ENCODE measurements at places on chromosomes 1 and 21.

DNA sequence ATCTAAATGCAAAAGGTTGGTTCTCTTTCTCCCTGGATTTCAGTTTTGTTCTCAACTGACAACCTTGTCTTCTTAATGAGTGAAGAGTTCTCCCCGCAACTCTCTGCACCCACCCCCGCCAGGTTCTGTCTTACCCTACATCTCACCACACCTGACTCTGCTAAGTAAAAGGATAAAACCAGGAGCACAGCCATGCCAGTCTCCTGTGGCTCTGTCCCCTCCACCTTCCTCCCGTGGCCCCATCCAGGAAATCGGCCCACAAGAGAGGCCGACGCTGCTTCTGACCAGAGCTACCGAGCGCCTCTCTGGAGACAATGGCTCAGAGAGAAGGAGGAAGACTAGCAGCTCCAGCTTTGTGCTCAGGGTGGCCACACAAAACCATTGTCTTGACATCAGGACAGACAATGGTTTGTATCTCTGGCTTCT lies 72.2 kb downstream of the PLEKHA6 start:
- no peak for DNase-seq

- no peak for DNase-seq
Measured at GRCh38 chr21:25186273-25186672, 421.0 kb downstream of the MRPL39 start.

DNA sequence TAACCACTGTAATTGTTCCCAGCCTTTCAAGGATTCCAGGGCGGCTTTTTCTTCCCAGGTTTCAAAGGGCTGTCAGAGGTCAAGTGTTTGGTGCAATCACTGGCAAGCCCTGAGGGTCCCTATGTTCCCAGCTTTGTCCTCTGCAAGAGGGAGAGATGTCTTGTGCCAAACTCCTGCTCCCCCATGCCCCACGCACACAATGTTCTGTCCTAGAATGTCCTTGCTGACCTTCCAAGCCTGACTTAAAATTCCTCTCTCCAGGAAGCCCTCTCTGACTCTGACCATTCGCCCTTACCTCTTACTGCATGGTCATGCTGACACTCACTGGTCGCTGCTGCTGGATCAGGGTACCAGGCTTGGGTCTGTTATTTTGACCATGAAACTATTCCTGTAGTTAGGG lies 152.5 kb upstream of the KCND3 start:
- DNase-seq: no peak

DNA sequence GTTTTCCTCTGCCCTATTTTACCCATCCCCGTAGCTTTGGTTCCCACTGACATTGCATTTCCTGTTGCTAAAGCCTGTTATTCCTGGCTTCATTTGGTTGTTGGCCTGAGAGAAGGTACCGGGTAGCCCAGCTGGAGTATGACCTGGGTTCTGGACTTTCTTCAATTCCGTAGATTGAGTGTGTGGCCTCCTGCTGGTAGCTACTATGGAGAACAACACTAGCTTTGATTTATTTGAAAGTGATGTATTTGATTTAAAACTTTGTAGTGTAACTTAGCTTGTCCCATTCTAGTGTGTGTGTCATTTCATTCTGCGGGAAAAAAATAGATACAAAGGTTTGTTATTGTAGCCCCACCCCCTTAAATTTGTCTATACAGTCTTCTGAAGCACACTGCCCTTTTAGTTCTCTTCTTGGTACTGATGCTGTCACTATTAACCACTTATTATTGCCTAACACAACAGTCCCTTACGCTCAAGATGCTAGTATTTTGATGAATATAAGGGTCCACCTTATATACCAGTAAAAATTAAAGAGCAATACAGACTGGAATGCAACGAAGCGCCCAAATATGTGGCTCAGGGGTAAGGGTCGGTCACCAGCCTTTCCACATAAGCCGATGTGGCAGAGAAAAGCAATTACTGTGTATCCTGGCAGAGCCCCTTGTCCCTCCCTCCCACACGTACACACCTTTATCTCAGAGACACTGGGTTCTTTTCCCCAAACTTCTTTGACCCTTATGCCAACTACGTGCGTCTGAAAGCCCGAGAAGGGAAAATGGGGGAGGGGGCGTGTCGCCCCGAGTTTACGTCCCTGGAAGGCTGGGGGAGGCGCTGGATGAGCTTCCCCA lies 643 bp upstream of the MOV10 start:
- DNase-seq: no peak

- no peak for DNase-seq
Measured at GRCh38 chr1:12076425-12077005, 13.4 kb downstream of the TNFRSF8 start.

DNA sequence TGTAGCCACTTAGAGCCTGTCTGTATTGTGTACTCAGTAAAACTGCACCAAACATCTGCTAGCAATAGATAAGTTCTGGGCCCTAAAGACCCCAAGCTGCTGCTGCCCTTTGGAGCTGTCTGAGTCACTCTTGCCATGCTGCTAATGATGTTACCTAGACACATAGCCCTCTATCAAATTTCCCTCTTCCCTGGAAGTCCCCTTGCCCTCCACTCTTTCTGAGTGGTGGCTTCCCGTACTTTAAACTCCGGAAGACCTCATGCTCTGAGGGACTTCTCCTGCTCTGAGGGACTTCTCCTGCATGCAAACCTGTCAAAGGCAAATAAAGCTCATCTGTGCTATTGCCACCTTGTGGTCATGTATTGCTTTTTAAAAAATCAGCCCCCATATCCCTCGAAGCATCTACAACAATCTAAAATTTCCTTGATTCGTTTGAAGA lies 34.0 kb downstream of the FH start:
- DNase-seq: no peak

DNA sequence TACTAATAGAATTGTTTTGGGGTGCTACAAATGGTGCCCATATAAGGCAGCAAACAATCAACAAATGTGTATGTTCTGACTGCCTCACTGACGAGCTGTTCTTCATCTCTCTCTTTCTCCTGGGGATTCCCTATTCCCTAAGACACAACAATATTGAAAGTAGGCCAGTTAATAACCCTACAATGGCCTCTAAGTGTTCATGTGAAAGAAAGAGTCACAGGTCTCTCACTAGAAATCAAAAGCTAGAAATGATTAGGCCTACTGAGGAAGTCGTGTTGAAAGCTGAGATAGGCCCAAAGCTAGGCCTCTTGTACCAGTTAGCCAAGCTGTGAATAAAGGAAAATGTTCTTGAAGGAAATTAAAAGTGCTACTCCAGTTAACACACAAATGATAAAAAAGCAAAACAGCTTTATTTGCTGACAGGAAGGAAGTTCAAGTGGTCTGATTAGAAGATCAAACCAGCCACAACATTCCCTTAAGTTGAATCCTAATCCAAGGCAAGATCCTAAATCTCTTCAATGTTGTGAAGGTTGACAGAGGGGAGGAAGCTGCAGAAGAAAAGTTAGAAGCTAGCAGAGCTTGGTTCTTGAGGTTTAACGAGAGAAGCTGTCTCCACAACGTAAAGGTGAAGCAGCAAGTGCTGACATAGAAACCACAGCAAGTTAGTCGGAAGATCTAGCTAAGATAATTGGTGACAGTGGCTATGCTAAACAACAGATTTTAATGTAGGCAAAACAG lies 26.3 kb downstream of the ATP2B4 start:
- no peak for DNase-seq

DNA sequence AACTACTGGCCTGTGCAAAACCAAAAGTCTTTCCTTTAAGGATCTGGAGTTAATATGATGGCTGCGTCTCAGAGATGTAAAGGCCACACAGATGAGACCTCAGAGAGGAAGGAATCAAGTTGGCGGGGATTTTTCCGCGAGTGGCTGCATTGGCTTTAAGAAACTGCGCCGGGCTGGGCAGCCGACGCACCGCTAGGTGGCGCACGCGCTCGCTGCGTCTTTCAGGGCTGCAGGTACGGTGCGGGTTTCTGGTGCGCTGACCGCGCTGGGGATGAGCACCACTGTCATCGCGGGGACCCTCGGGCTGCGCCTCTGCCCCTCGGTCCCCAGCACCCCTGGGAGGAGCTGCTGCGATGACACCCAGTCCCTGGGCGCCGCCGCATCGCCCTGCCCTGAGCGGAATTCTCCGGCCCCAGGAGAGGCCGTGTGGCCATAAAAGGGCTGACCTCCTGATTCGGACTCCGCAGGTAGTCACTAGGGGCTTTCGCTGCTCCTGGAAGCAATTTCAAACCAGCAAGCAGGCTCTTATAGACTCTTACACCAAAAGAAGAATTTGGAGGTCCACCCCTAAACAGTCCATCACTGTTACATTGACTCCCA lies 241.0 kb downstream of the KCNJ6 start:
- no peak for DNase-seq

DNA sequence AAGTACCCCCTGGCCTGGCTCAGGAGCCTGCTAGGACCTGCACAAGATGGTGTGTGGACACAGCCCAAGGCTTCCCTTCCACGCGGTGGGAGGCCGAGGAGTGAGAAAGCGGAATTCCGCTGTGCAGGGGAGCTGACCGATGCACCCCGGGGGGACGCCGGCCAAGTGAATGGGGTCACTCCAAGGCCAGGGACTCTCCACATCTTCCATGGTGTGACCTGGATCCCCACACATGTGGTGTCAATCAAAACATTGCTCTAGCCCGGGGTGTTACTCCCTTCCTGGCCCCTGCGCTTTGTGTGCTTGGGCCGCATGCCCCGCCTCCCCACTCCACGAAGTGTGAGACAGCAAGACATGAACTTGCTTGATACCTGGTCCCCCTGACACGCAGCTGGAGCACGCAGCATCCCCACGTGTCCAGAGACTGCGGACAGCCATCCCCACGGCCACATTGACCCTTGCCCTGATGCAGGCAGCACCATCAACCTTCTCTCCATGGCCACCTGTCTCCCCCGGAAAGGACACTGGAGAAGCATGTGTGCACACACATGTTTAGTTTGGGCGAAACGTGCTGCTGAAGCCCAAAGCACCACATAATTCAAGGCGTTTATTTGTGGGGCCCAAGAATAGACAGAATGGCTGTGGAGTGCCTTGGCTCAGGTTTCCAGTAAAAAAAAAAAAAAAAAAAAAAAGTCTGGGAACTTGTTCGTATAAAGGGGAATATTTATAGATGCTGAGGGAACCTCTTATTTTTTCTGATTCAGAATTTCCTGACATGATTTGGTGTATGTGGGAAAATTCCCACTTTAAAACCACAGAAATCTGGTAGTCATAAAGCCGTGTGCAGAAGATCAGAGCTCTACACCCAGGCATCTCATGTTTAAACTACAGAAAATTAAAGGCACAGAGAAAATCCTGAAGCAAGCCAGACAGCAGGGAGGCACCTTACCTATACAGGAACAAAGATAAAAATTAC lies 171.7 kb downstream of the HUNK start:
- no peak for DNase-seq

- no peak for DNase-seq
Measured at GRCh38 chr21:41611966-41612606, 104.1 kb upstream of the TMPRSS2 start.

DNA sequence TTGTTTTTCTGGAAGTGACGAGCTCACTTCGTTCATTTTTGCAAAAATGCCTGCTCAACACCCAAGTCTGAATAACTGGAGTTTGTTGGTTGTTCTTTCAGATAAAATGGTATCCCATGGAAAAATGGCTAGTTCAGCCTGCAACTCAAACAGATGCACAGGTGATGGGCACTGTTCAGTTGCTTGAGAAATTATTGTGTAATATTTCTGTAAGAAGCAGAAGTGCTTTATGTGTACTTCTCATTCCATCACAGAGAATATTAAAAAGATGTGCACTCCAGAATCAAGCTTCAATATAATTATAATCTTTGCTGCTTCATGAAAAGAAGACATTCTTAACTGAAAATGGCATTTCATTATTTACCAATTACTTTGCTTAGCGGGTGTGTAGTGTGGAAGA lies 9.1 kb downstream of the SYT2 start:
- no peak for DNase-seq

DNA sequence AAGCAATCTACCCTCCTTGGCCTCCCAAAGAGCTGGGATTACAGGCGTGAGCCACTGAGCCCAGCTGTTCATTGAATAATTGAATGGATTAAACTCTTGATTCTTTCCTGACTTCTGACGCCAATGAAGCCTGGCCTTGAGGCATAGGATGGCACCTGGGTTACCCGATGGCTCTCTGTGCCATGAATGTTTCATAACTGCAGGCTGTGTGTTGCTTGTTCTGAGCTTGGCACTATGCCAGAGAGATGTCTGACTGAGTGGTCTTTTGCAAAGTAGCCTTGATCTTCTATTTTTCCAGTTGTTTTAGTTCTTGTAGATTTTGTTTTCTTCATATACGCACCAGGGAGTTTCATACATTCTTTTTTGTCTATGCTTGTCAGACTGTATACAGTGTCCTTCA lies 38.5 kb upstream of the AK4 start:
- DNase-seq: no peak

GRCh38 chr1:9555942-9556341 lies 16.7 kb downstream of the SLC25A33 start:
- DNase-seq: no peak

GRCh38 chr1:192485692-192486436 lies 89.7 kb upstream of the RGS1 start:
- DNase-seq: no peak

- DNase-seq: no peak
Measured at GRCh38 chr1:109567877-109568672, 19.7 kb downstream of the GNAI3 start.

- no peak for DNase-seq
Measured at GRCh38 chr1:206814716-206815341, 42.5 kb upstream of the IL10 start.

DNA sequence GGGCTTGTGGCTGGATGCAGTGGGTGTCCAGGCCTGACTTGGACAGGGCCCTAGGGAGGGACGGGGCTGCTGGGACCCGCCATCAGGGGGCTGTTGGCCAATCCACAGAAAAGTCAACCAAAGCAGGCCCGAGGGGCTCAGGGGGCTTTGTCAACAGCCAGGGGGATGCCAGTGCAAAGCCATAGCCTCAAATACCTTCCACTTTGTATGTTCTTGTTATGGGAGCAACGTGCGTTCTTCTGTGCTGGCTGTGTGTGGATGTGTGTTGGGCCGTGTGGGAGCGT lies 35.4 kb upstream of the ARF1 start:
- no peak for DNase-seq

DNA sequence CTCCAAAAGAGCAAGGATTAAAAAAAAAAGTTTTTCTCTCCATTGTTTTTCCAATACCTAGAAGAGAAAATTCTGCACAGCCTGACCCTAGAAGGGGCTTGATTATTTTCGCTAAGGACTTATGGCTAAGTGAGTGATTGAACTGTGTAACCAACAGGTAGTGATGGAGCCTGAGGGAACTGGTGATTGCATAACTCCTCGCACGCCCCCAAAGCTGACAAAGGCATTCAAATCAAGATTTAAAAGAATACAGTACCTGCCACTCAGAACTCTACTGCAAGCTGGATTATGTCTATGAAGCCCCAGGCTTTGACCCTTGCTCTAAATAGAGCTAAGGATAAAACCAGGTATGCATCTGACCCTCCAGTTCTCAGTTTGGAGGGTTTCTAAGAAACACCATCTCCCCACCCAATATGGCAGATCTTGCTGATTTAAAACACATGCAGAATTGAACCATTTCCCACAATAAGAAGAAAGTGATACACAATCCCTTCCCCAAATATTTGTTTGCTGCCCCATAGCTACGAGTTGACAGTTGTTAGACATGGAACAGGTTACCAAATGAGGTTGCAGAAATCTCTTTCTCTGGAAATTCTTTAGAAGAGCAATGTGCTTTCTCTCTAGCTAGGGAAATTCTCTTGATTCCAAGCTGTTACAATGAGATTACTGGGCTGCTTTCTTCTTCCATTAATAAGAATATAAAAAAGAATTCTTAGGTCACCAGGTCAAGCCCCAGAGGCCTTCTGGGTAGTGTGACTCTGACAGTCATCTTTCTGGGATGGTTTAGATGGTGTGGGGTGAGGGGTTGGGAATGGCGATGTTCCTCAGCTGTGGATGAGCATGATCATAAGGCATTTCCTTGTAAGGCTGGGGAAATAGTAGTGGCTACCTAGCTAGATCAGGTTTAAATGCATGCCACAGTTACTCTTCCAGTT lies 35.1 kb downstream of the FGGY start:
- no peak for DNase-seq

- DNase-seq: no peak
Measured at GRCh38 chr1:13228343-13228781, 2.4 kb upstream of the PRAMEF18 start.

Data from cerebellar nuclear complex (tissue), 1 donor.